ENCODE measurements at places on chromosomes 1 and 21.

DNA sequence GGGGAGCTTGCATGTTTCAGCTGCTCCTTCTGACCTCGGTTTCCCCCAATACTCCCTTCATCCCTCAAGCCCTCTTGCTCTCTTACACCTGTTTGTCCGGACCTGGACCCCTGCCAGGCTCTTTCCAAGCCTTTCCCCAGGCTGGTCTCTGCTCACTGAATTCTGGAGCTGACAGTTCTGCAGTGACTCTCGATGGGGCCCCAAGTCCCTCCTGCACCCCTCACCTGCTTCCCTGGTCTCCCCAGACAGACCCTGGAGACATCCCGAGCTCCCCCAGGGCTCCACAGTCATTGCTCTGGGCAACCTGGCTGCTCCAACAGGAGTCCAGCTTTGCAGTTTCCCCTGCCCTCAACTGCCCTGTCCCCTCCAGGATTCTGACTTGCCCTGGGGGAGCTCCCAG lies 198.6 kb downstream of the GRIK3 start:
- no peak for DNase-seq

DNA sequence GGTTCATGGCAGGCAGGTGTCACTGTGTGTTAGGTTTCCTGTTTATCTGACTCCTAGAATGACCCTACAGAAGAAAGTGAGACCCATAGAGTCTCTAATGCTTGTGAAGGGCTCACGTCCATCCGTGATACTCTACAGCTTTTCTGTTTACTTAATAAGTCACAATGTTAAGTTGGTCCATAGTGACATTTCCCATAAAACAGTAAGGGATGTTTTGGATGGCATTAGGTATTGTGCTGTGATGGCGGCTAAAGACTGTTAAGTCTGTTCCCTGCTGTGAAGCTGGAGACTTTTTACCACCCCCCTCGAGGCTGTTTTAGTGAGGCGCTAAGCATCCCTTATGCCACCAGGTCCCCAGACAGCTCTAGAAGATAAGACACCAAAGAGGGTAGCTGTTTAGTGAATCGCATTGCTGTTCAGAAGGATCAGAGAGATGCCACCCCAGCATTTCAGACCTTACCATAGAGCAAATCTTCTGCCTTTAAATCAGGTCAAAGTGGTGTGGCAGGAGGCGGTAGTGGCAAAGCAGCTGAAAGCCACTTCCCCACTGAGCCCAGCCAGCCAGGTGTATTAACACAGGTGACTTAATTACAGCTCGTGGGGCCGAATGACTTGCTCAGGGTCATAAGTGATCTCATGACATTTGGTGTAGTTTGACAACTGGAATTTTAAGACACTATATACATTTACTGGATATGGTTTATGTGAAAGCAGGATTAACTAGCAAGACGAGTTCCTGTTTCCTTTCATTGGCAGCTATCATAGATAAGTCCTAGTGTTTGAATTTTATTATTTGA lies 25.0 kb downstream of the SLC37A1 start:
- DNase-seq, result no peak

DNA sequence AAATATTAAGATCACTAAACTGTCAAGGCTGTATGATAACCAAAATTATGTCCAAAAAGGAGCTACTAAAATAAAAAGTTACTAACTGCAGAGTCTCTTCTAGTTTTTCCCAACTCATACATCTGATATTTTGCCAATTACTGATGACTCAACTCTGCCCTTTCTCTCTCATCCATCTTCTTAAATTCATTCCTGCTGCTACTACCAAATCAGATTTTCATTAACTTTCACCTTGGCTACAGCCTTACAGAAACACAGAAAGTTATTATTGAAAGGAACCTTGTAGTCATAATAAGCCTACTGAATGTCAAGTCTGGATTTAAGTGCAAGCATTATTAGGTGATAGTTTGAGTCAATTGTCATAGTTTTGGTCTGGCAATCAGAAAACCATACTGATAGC lies 273.1 kb downstream of the DPYD start:
- DNase-seq, result no peak

DNA sequence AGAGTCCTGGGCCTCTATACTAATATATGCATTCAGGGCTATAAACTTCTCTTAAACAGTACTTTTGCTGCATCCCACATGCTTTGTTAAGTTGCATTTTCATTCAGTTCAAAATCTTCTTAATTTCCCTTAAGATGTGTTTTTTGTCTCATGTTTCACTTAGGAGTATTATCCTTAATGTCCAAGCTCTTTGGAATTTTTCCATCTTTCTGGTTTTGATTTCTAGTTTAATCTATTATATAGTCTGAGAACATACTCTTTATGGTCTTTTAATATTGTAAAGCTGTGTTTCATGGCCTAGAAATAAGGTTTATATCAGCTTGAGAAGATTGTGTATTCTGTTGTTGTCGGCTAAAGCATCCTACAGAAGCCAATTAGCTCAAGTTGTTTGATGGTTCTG lies 1041.8 kb downstream of the PLA2G4A start:
- no peak for DNase-seq

- no peak for DNase-seq
Measured at GRCh38 chr1:66598670-66599069, 64.7 kb downstream of the SGIP1 start.

DNA sequence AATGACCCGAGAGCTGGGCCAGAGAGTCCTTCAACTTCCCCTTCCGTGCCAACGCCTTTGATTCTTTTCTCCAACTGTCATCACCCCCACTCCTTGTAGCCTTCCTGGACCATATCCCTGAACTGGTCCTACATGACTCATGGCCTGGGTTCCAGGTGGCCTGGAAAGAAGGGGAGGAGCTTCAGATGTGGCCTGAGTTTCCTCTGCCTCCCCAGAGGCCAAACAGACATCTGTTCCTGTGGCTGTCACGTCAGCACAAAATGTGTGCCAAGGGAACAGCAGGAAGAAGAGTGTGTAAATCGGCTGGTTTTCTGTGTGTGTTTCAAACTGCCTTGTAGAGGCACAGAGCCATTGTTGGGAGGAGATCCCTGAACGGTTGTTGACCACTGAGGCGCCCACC lies 24.9 kb upstream of the KIRREL1 start:
- no peak for DNase-seq

GRCh38 chr1:231786126-231786525 lies 159.5 kb downstream of the DISC1 start:
- DNase-seq, result no peak

- no peak for DNase-seq
Measured at GRCh38 chr1:205443585-205444299, 12.1 kb downstream of the BLACAT1 start.

Data from stimulated activated CD8-positive, alpha-beta memory T cell treated with anti-CD3 and anti-CD28 coated beads, Interleukin-4, amount 100 ng/mL, for 1 hour (primary cell).